ENCODE measurements at places on chromosomes 2 and 18. TPM values are rescaled to one million over a fixed set of nuclear protein-coding genes. Genes with fewer than 3 reads are reported as not detected.

The STRN gene
- 15.4 TPM for total RNA-seq

The CLHC1 gene
- total RNA-seq, result 2.1 TPM

The CRACDL gene
- not detected for total RNA-seq

The SP5 gene
- total RNA-seq, result not detected

The CPO gene
- total RNA-seq, result not detected

The OTOF gene
- total RNA-seq, result not detected

The DNAJC10 gene
- total RNA-seq, result 96.5 TPM

The CYP27C1 gene
- 3.5 TPM for total RNA-seq

The CDCA7 gene
- 28.8 TPM for total RNA-seq

The MALL gene
- 3.8 TPM for total RNA-seq

The SERPINB12 gene
- total RNA-seq, result not detected

The CACNB4 gene
- total RNA-seq, result 0.10 TPM

The FAM110C gene
- total RNA-seq, result not detected

The DCDC2C gene
- not detected for total RNA-seq

The CLK1 gene
- 78.1 TPM for total RNA-seq

The HAAO gene
- not detected for total RNA-seq

The ZFP36L2 gene
- total RNA-seq, result 9.1 TPM

The TMEM185B gene
- 34.5 TPM for total RNA-seq

The SLC9A4 gene
- not detected for total RNA-seq

The TOGARAM2 gene
- total RNA-seq, result not detected

The MROH2A gene
- total RNA-seq, result 0.10 TPM

The EML6 gene
- total RNA-seq, result 2.1 TPM

The REEP1 gene
- total RNA-seq, result not detected

The MIB1 gene
- total RNA-seq, result 36.0 TPM

The TDRD15 gene
- total RNA-seq, result not detected

The GLB1L gene
- total RNA-seq, result 30.0 TPM

The C2orf66 gene
- total RNA-seq, result not detected

The NGEF gene
- total RNA-seq, result 35.4 TPM

The FSHR gene
- total RNA-seq, result not detected

The TCF23 gene
- total RNA-seq, result not detected

The UGT1A5 gene
- not detected for total RNA-seq
